Stimulated activated CD4-positive, alpha-beta T cell treated with anti-CD3 and anti-CD28 coated beads, Interleukin-15, amount 100 ng/mL, for 24 hours (primary cell): ENCODE measurements at places on chromosomes 12 and 14.

GRCh38 chr14:62626416-62626815 lies 418.8 kb downstream of the KCNH5 start:
- DNase-seq = no peak

DNA sequence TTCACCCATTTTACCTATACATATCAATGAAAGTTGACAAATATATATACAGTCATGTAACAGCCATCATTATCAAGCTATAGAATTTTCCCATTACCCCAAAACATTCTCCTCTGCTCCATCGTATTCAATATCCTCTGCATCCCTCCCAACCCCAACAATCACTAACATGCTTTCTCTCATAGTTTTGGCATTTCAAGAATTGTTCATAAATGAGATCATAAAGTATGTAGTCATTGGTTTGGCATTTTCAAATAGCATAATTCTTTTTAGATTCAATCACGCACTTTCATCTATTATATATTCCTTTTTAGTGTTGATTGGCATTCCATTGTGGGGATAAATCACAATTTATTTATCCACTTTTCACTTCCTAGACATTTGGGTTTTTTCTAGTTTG lies 866.0 kb upstream of the TMEM132C start:
- no peak for DNase-seq

- DNase-seq = no peak
Observed at GRCh38 chr12:123850246-123851134, 88.4 kb downstream of the DNAH10 start.

GRCh38 chr12:123270214-123271000 lies 1.2 kb downstream of the CDK2AP1 start:
- peak; percentile 41 for DNase-seq

GRCh38 chr12:22687361-22688076 lies 62.5 kb downstream of the ETNK1 start:
- no peak for DNase-seq

- DNase-seq = no peak
Observed at GRCh38 chr12:10147714-10148403, 17.9 kb upstream of the CLEC7A start.

- no peak for DNase-seq
Observed at GRCh38 chr12:22374508-22374907, 40.0 kb upstream of the ST8SIA1 start.

DNA sequence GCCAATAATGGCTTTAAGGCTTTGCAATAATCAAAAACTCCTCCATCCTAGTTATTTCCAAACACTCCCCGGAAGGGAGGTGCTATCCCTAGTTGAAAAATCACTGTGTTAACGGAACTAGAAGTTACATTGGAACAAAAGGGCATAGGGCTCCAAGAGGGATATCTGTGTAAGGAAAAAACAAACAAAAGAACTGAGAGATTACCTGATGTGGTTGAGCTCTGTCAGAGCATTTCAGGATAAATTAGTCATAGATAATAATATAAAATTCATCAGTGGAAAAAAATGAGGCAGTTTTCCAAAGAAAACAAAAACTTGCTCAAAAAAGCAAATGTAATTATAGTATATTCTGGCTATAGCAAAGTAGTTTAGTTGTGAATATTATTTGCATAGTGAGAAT lies 27.4 kb upstream of the PAPLN start:
- DNase-seq = no peak

DNA sequence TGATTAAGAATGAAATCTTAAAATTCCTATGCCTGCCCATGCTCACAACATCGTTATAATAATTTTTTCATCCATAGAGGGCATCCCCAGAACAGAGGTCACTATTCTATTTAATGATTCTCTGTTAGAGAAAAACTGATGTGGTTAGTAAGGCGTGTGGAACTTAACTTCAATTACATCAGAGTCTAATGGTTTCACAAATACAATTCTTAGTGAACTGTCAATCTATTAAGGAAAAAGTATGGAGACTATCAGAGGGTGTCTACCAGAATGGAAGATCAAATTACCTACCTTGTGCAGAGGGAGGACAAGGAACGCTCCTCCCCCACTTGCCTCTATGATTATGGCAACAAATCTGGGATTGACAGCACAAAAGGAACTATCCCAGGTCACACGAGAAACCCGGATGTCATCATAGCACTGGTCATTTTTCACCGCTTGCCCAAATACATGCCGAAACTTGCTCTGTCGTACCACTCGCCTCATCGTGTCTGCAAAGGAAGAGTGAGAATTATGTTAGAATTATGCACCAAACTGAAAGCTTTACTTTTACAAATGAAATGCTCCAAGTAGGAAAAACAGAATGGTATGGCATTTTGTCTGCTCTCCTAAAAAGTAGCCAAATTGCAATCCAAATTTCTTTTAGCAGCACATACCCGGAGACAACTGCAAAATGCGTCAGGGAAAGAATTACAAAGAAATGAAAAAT lies 30.3 kb downstream of the CORO1C start:
- DNase-seq = no peak

- no peak for DNase-seq
Observed at GRCh38 chr14:81890020-81890419, 356.4 kb upstream of the SEL1L start.

- DNase-seq = no peak
Observed at GRCh38 chr14:97851428-97851995, 1054.3 kb downstream of the VRK1 start.

DNA sequence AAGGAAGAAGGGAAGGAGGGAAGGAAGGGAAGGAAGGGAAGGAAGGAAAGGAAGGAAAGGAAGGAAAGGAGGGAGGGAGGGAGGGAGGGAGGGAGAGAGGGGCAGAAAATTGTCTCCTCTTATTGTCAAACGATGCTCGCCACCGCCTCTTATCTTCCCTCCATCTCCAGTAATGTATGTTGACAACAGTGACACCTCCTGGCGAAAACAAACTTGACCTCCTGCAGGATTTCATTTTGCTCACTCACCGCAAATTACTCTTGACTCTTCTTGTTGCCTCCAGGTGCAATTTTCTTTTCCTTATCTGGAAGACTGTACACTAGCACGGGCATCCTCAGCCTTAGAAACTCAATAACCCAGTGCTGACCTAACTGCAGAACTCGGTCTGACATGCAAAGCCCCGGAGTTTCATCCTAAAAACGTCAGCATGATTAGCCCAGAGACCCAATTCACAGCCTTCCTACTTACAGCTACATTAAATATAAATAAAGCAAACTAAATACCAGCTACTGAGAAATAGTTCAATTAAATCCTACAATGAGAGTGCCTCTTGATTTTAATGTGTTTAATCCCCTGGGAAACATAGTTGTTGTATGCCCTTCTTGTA lies 512.4 kb upstream of the TMPO start:
- peak; percentile 50 for DNase-seq

DNA sequence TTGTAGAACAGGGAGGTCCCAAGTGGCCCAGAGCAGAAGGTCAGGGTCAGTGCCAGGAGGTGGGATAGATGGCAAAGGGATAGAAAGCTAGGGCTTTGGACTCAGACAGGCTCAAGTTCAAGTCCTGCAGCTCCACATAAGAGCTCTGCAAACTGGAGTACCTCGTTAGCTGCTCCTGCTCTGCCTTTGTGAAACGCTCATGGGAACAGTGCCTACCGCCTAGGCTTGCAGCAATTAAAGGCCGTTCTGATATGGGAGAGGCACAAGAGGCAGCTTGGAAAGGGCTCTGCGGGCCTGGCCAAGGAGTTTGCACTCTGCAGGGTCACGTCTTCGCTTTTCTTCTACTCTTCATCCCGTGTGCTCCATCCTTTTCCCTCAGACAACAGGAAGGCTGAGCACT lies 54.1 kb downstream of the MAP1LC3B2 start:
- DNase-seq = no peak

- DNase-seq = no peak
Observed at GRCh38 chr12:92698474-92698873, 4.3 kb upstream of the PLEKHG7 start.

GRCh38 chr12:123143736-123144461 lies 7.0 kb downstream of the PITPNM2 start:
- DNase-seq = no peak

GRCh38 chr14:51180577-51180976 lies 59.5 kb upstream of the TMX1 start:
- DNase-seq = no peak

- no peak for DNase-seq
Observed at GRCh38 chr12:55001198-55001868, 16.8 kb upstream of the TESPA1 start.

DNA sequence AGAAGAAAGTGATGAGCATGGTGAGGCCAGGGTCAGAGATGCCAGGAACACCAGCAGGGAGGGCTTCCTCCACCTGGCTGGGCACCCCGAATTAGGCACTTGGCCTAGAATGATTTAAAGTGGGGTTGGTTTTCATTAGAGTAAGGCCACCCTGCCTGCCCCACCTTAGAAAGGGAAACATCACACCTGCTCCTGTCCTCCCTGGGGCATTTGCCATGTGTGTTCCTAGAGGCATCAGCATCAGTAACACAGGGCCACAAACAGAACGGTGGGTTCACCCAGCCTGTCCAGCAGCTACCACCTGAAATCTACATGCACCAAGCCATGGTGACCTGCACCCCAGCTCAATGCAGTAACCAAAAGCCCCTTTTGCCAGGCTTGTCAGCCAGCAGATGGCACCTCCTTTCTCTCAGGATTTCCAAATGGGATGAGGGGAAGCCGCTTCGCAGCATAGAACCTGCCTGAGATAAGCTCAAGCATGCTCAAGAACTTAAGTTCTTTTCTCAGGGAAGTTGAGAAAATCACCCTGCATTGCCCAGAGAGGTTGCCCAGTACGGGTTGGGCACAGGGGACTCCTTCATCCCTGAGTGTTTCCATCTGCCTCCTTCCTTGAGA lies 338.8 kb downstream of the DPF3 start:
- no peak for DNase-seq

- no peak for DNase-seq
Observed at GRCh38 chr14:92464716-92465115, 48.9 kb upstream of the RIN3 start.

DNA sequence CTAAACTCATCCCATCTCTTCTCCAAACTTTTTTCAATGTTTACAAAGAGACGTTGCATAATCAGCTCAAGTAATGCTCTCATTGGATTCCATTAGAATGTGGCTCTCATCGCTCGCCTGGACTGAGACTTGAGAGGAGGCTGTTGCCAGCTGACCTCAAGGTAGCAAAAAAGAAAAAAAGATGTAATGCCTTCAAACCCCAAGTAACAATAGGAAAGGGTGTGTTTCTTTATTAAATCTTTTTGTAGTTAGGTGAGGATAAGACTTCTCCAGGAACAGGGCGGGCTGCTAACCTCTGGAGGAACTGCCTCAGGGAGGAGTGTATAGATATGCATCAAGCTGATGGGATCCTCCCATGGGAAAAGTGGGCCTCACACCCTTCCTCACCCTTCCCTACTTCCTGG lies 956 bp upstream of the PTHLH start:
- no peak for DNase-seq

DNA sequence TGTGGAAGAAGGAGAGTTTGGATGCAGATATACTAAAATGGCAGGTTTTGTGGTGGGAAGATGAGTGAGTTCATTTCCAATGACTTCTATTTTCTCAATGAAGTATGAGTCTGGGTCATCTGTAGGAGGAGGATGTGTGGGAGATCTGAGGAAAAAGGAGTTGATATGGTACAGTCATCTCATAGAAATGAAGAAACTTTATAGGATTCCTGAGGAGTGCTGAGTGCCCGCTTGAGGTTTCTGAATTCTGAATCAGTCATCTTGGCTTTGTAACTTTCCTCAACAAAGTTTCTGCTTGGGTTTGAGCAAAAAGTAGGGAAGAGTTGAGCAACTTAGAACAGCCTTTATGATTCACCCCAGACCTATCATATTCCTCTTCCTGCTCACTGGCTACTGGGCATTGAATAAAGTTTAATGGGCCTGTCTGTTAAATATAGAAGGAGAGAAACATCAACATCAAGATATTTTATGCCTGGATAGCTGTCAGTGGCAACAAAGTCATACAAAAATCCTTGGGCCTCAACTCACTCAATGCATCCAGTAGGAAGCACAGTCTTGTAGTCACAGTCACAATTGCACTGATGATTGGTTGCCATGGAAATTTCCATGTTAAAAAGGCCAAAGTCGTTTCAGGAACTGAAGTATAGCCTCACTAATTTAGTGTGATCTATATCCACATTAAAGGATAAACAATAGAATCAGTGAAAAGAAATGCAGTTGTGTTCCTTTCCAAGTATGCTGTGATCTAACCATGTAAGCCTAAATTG lies 284.7 kb downstream of the DUSP6 start:
- no peak for DNase-seq

GRCh38 chr12:54411391-54412241 lies 7.5 kb downstream of the ITGA5 start:
- peak; percentile 77 for DNase-seq

DNA sequence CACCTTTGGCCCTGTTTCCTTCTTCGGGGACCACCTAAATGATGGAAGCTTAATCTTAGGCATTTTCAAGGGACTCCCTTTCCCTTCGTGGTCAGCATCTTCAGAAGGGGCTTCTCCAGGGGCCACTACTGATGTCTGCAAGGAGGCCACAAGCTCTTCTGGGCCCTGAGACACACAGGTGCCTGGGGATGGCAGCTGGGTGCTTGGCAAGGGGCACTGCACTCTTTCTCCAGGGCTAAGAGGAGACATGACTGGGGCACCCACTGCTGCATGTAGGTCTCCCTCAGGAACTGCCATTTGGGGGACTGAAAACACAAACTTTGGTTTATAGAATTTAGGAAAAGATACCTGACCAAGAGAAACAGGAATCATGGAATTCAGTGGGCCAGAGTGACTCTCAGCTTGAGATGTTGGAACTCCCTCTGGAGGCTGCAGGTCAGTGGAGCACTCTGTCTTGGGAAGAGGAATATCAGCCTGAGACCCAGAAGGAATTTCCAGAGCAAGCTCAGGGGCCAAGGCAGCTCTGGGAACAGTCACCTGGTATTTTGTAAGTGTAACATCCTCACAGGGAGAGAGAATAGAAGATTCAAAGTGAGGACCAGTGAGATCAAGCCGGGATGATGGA lies 16.0 kb downstream of the PLD4 start:
- DNase-seq = no peak
